ENCODE measurements at places on chromosomes 7 and 10.

GRCh38 chr7:120991581-120991980, 3.1 kb downstream of the CPED1 start:
- DNase-seq = no peak

DNA sequence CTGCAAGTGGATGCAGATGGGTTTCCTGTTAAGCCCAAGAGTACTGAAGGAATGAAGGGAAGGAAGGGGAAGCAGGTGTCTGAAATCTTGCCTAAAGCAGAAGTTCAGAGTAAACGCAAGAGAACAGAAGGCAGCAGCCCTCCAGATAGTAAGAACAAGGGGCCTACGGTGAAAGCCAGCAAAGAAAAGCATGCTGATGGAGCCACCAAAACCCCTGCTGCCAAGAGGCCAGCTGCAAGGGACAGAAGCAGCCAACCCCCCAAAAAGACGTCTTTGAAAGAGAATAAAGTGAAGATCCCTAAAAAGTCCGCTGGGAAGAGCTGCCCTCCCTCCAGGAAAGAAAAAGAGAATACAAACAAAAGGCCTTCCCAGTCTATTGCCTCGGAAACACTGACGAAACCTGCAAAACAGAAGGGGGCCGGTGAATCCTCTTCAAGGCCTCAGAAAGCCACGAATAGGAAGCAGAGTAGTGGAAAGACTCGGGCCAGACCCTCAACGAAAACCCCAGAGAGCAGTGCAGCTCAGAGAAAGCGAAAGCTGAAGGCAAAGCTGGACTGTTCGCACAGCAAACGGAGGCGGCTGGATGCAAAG, 152.5 kb downstream of the LCOR start:
- no peak for DNase-seq

DNA sequence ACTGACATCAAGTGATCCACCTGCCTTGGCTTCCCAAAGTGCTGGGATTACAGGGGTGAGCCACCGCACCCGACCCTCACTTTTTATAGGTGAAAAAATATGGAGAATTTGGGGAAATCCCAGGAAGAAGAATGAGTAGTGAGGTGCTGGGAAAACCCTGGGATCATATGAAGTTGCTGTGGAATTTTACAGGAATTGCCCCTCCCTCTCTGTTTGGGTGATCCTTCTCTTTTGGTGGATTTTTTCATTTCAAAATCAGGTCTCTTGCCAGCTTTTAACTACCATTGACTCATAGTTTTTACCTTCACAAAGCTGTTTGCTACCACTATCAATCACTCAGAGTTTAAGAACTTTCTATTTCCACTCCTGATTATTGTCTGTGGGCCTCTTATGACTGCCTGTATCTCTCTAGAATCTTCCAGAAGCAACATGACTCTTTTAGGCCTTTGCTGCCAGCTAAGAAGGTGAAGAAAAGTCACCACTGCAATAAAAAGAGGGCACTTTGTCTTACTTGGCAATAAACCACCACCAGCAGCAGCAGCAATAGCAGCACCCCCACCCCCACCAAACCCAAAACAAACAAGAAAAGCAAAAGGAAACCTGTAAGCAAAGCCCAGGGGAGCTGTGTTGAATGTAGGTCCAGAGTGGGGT, 4.0 kb upstream of the GIMAP8 start:
- DNase-seq = no peak

DNA sequence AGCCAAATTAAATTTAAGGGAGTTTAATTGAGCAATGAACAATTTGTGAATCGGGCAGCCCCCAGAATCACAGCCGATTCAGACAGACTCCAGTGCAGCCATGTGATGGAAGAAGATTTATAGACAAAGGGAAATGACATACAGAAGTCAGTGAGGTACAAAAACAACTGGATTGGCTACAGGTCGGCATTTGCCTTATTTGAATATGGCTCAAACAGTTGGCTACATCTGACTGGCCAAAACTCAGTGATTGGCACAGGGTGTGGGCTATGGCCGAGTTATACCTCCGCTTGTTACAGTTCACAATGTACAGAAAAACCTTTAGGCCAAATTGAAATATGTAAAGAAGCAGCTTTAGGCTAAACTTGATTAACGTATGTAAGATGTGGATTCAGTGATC, 30.8 kb upstream of the EIF4H start:
- no peak for DNase-seq

DNA sequence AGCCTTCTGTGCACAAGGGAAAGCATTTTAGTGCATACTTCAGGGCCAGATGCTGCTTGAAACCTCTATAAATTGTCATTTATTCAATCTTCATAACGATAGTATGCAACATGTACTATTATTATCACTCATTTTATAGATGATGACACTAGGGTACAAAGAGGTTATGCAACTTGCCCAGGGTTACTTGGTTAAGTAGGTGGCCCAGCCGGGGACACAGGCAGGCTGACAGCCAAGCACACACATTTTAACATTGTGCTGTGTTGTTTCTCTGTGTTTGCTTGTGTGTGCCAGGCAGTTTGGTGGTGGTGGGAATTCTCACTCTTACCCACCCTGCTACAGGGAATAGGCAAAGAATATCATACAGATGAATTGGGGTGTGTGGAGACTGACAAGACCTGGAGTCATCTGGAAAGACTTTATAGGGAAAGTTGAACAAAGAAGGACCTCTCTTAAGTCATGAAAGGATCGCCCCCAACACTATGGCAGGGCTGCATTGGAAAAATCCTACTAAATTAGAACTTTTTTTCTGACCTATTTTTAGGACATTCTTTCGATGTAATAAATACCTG, 98.9 kb downstream of the MKX start:
- DNase-seq = no peak

GRCh38 chr7:55723621-55723941, 139.0 kb downstream of the SEPTIN14 start:
- no peak for DNase-seq

- no peak for DNase-seq
Measured at GRCh38 chr10:125041856-125042506, 100.1 kb downstream of the ZRANB1 start.

- no peak for DNase-seq
Measured at GRCh38 chr10:125482108-125482507, 200.9 kb downstream of the TEX36 start.

DNA sequence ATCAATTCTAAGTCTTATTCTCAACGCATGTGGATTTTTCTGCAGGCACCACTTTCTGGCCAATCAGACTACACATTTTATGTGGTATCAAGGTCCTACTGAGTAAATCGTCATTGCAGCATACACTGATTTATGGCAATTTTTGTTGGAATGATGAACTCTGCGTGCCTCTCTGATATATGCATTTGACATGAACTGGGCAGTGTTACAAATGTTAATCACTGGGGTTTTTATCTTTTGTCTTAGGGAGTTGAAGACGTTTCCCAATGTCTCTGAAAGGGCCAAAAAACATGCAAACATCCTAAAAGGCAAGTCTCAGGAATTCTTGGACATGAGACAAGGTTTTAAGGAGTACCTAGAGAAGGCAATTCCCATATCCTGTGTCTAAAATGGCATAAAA, 809.5 kb upstream of the CELF2 start:
- DNase-seq = no peak

DNA sequence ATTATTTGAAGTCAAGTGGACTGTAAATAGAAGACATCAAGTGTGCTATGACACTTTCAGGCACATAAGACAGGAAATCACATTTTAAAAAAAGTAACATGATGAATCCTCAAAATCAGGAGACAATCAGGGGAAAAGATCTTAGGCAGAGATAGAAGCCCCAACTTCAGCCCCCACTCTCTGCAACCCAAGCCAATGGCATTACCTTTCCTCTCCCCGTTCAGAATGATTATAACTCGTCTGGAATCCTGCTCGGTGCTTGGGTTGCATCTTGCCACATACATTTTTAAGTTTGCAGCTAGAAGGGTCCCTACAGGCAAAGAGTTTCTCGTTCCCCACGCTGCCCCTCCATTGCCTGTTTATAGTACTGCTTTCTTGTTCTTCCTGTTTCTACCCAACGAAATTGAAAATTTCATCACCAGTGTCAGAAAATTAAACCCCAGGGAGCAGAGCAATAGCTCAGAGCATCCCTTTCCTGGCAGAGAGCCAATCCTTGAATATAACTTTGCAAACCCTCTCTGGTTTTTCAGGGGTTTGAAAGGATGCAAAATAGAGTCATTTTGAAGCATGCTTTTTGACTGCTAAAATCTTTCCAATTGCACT, 260.5 kb upstream of the AOAH start:
- no peak for DNase-seq

GRCh38 chr10:15253951-15254807, 85.7 kb upstream of the NMT2 start:
- DNase-seq = no peak

DNA sequence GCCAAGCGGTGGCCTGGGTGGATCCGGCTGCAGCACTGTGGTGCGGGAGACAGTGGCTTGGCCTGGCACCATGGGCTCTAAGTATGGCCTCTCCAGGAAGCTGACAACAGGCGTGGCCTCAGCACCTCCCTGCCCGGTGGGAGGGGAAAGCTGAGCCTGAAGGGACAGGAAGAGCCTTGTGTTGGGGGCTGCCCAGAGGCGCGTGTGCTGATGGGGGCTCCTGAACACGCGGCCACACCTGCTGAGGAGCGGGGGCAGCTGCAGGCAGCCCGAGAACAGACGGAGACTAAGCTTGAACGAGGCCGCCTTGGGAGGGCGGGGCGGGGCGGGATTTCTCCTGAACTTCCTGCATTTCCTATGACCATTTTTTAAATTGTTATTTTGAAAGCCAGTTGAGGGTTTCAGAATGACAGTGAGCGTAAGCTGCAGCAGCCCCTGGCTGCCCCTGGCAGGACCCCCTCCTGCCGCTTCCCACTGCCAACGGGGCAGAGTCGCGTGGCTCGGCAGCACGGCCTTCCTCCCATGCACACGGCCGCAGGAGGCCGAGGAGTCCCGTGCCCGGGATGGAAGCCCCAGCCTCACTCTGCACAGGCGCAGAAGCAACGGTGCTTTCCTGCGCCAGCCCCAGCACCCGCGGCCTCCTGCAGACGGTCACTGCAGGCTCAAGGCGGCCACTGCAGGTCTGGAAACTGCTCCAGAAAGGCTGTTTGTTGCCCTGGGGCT, 43.2 kb downstream of the DPYSL4 start:
- no peak for DNase-seq

DNA sequence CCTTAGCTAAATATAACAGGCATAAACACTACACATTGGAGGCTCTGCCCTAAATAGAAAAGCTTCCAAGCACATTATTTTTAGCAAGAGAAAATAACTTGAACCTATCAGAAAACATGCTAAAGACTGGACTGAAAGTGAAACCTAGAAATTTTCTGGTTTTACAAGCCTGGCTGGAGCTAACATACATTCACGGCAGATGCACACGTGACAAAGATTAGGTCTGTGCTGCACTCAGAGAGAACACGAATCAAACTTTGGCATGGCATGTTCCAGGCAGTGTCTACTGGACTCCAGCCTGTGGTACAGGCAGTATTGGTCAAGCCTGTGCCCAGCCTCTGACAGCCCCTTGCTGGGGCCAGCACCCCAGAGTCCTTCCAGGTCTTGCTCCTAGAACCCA, 94.1 kb upstream of the PCBD1 start:
- DNase-seq = no peak

GRCh38 chr10:85786401-85786899, 580.1 kb downstream of the GRID1 start:
- no peak for DNase-seq

- DNase-seq = no peak
Measured at GRCh38 chr7:123863461-123863860, 18.5 kb downstream of the HYAL4 start.

GRCh38 chr10:46308666-46309450, 22.1 kb downstream of the ANTXRL start:
- no peak for DNase-seq

DNA sequence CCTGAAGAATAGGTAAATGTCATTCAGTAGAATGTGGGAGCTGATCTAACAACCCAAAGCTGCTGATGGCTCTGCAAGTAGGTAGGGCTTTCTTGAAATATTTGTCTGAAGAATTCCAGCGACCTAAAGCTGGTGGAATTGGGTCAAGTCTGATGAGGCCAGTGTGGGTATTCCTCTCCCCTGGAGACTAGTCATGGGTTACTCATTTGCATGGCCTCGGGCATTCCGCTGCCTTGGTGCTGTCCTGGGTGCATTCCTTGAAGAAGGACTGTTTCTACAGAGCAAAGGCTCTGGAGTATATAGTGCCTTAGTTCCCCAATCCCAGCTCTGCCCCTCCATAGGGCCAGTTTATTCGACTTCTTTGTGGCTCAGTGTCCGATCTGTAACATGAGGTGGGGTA, 19.2 kb downstream of the PDK4 start:
- peak; percentile 72 for DNase-seq

- no peak for DNase-seq
Measured at GRCh38 chr10:120555842-120556532, 99.0 kb downstream of the PLPP4 start.

GRCh38 chr7:150404805-150405583, 25.9 kb downstream of the ZNF775 start:
- DNase-seq = peak; percentile 59

- DNase-seq = peak; percentile 55
Measured at GRCh38 chr10:97991871-97992270, 38.5 kb downstream of the CRTAC1 start.

DNA sequence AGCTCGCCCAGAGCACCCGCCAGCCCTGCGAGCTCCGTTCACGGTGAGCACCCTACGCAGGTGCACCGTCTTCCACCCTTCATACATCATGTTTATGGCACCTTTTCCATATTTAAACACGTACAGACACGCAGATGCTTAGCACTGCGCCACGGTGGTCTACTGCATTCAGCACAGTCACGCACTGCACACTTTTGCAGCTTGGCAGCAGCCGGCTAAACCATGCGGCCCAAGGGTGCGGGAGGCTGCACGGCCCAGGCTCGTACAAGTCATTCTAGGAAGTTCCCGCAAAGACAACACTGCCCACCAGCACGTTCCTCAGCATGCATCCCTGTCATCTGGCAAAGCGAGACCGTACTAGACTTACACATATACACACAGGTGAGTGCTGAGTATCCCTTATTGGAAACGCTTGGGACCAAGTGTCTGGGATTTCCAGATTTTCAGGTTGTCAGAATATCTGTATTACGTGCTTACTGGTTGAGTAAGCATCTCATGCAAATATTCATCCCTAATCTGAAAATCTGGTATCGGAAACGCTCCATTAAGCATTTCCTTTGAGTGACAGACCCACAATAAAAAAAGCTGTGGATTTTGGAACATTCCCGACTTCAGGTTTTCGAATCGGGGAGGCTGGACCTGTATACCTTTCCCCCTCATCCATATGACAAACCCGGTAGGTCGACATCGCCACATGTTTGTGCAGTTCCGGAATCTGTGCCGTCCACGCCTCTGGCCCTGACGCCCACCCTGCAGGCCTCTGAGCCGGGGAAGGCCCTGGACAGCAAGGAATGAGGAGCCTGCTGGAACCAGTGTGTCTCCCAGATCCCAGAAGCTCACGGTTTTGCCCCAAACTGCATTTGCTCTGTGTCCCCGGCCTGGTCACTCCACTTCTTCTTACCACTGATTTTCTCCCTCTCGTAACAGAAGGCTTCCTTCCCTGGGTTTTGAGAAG, 222.2 kb downstream of the ELFN1 start:
- DNase-seq = no peak

- DNase-seq = no peak
Measured at GRCh38 chr10:5732141-5732540, 47.5 kb downstream of the TASOR2 start.

- DNase-seq = no peak
Measured at GRCh38 chr10:113458944-113459343, 93.9 kb upstream of the HABP2 start.
